GDM1 (cell line): ENCODE measurements at places on chromosomes 16 and 17.

- no peak for DNase-seq
Measured at GRCh38 chr17:60766778-60767190, 89.1 kb downstream of the BCAS3 start.

DNA sequence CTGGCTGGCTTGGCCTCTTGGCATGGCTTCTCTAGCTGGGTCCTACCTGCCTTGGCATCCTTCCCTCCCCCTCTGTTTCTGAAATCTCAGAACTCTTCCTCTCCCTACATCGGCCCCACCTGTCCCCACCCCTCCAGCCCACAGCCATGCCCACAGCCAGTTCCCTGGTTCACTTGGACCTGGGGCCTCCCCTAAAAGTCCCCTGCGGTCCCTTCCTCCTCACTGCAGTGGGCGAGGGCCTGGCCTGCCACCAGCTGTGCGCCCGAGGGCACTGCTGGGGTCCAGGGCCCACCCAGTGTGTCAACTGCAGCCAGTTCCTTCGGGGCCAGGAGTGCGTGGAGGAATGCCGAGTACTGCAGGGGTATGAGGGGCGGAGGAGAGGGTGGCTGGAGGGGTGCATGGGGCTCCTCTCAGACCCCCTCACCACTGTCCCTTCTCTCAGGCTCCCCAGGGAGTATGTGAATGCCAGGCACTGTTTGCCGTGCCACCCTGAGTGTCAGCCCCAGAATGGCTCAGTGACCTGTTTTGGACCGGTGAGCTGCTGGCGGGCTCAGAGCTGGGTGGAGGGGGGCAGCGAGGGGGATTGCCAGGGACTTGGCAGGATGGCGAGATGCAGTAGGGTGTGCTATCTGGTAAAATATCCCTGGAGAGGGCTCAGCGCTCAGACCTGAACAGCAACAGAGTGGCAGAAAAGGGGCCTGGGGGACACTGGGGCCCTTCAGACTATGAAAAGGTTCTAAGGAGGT, 14.1 kb downstream of the MIEN1 start:
- no peak for DNase-seq

DNA sequence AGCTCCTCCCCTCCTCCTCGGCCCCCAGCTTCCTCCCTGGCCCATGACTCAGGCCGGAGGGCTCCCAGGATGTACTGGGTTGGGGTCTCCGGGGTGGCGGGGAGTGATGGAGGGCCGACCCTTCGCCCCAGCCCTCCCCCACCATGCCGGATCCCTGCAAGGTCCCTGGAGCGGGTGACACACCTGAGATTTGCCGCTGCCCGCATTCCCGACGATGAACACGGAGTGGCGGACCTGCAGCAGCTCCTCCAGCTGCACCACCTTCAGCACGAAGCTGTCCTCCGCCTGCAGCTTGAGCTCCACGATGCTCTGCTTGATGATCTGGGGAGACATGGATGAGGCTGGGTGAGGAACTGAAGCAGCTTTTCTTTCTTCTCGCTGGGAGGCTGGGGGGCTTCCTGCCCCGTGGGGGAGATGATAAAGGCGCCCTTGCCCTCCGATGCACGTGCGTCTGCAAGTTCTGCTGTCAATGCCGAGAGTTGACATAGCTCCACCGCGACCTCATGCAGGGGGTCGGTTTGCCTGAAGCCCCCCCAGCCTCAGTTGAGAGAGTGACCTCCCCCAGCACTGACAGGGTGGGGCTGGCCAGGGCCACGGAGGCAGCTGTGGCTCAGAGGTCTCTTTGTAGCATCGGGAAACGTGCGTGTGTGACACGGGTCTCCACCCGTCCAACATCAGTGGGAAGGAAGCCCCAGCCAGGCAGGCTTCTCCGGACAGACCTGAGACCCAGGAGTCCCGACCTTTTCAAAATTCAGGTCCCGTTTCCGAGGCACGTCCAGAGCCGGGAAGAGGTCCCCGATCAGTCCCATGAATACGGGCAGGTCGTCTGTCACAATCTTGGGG, 83.1 kb downstream of the DNAH17 start:
- no peak for DNase-seq

DNA sequence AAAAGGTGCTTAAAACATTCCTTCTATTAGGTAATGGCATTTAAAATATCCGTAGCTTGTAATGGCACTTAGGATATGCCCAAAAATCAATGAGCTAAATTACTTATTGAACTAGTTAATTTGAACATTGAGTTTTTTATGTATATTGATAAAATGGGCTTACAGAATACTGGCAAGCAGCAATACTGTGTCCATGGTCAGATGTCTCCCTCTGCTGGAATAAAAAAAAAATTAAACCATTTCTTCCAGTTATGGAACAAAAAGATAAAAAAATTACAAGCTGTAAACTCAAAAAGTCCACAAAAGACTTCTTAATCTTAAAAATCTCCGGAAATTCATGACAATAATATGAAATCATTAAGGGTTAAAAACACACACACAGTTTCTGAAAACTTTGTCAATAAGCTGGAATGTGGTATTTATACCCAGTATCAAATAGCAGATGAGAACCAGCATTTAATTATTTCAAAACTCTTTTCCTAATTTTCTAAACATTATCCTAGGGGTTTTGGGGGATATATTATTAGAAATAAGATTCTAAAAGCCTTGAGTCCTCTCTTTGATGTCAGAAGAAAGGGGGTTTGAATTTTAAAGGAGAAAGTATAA, 21.5 kb upstream of the PSMD7 start:
- DNase-seq: no peak

- no peak for DNase-seq
Measured at GRCh38 chr17:4706121-4706520, 2.2 kb upstream of the PELP1 start.

DNA sequence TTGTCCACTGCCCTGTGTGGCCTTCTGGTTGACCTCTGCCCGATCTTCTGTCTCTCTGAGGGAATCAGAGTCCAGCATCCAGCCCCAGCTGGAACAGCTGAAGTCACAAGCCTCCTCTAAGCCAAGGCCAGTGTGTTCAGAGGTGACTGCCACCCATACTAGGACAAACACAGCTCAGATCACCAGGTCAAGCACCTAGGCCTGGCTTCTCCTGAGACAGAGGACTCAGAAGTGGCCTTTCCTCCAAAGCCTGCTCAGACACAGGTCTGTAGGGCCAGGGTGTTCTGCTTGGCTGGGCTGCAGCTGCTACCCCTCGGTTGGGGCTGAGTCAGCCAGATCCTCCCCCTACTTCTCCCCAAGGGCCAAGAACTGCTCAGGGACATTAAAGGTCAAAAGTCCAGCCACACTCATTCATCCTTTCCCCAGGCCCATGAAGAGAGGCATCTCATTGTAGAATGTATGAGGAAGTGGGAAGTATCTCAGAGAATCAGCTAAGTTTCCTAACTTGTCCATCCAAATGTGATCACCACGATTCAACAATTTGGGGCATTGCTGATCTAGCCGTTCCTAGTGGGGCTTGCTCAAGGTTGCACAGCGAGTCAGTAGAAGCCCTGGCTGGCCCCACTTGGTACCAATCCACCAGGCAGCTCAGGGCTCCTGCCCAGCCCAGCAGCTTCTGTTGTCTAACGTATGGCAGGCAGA, 7.6 kb downstream of the SLC46A1 start:
- DNase-seq: no peak

DNA sequence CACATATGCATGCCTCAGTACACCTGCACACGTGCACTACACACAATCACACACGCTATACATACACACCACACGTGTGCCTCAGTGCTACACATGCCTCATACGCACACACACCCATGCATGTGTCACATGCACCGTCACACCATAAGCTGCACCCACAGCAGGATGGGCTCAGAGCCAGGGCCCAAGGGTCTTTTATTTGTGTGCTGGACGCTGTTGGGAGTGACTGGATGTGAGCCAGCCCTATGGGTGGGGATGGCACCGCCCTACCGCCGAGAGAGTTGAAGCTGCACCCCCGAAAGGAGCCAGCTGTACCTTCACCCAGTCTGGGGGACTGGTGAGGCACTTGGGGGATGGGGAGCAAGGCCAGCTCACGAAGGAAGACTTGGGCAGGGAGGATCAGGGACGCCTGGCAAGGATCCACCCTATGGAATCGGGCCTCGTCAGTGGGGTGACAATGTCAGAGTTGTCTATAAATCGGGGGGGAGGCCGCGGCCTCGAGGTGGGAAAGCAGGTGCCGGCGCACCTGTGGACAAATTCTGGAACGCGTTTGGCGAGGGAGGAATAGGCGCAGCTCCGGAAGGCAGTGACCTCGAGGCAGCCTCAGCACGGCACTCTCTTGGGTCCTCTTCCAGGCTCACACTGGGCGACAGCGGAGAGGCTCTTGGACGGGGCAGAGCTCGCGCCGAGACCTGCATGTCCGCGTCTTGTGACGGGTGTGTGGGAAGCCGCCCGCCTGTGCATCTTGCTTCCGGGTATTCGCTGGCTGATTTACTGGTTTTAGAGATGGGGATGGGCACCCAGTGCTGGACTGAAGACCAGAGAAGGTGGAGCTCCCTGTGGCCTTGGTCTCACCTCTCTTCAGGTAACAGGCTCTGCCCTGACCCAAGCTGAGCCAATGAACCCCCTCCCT, 7.3 kb downstream of the RGS11 start:
- no peak for DNase-seq

DNA sequence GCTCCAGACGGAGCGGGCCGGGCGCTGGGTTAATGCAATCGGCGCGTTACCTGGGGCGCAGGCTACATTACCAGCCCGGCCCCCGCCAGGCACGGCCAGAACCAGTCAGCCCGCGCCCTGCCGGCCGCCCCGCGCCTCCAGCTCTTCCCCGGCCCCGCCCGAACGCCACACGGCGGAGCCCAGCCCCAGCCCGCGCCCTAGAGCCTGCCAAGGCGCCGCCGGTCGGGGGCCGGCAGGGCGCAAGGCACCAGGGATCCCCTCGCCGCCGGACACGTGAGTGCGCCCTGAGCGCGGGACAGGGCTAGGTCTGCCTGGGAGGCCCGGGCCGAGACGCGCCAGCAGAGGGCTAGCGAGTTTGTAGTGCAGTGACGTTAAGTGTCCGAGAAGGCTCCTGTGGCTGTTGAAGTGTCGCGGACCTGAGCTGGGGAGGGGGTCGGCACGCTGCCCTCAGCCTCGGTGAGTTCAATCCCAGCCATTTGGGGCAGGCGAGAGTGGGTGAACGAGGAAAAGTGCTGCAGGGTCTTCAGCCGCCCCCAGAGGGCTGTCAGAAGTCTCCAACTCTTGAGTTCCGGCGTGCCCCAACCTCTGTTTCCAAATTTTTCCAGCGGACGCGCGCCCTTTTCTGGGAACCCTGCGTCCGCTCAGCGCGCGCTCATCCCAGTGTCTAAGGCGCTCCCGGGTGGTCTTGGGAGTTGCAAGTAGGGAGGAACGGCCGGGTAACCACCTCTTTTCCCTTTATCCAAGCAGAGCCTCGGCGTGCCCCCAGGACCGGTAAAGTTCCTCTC, at the start of gene SLC6A2:
TSS of gene SLC6A2 (plus strand) at position 92 of the 785 bp plus-strand sequence. CDS start 707 bp downstream, outside the sequence.
- no peak for DNase-seq

GRCh38 chr16:9323170-9323569, 231.7 kb downstream of the HAPSTR1 start:
- no peak for DNase-seq

DNA sequence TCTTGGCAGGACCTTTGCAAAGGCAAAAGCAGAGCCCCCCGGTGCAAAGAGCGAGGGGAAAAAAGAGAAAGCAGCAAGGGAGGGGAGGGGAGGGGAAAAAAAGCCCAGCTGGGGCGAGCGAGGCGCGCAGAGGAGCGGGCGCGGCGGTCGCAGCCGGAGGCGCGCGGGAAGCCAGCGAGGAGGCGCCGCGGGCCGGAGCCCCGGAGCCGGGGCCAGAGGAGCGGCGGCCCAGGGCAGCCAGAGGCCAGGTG, 129 bp downstream of the IRX5 start:
- no peak for DNase-seq

GRCh38 chr16:56231-56927, 2.8 kb downstream of the SNRNP25 start:
- DNase-seq: no peak

DNA sequence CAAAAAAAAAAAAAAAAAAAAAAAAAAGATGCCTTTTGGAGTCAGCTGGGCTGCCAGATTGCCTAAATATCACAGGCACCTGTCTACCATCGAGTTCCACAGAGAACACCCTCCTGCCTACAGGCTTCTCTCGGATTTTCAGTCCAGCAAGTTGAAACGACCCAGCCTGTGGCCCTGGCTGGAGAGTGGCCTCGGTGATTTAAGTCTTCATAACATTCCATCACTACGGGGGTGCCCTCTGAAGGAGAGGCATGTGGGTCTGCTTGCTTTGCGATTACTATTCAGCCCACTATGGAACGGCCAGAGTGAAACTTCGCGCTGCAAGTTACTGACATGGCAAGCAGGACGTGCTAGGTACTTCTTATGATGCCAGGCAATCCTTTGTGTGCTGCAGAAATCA, 42.8 kb downstream of the MARCHF10 start:
- no peak for DNase-seq

DNA sequence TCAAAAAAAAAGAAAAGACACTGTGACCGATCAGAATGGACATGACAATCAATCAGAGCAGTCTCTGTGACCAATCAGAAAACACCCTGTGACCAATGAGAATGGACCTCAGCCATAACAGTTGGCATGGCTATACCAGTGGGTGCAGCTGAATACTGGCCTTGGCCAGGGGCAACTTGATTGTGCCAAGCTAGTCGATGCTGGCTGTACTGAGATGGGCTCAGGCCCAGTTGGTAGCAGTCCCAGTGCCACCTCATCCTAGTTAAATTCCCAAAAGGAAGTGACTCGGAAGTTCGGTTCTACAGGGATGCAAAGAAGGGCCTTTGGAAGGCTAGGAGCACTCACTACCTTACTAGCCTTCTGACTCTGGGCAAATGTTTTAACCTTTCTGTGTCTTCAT, 37.2 kb upstream of the BCO1 start:
- DNase-seq: no peak

GRCh38 chr16:89805136-89805905, 11.1 kb downstream of the FANCA start:
- DNase-seq: no peak

DNA sequence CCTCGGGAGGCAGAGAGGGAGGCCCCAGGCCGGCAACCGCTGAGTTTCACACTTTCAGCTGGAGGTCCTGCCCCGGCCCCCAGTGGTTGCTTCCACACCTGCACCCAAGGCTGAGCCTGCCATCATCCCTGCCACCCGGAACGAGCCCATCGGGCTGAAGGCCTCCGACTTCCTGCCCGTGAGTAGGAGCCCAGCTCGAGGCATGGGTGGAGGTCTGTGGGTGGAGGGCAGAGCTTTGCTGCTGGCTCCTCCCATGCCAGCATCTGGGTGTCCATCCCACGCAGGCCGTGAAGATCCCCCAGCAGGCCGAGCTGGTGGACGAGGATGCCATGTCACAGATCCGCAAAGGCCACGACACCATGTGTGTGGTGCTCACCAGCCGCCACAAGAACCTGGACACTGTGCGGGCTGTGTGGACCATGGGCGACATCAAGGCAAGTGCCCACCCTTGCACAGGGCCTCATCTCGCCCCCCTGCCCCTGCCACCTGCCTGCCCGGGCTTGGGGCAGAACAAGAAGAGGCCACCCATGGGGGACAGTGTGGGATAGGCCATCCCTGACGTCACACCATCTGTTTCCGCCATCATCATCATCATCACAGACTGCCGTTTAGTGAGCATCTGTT, 19.6 kb downstream of the KATNB1 start:
- DNase-seq: no peak

- DNase-seq: no peak
Measured at GRCh38 chr17:54900457-54901229, at the start of gene TOM1L1. Gene TOM1L1, plus strand, starts transcription at chr17:54900852. Its CDS starts 14 bp downstream, at chr17:54900866.
